ENCODE measurements at places on chromosomes 13 and 19. TPM values are rescaled to one million over a fixed set of nuclear protein-coding genes. Genes with fewer than 3 reads are reported as not detected.

DNA sequence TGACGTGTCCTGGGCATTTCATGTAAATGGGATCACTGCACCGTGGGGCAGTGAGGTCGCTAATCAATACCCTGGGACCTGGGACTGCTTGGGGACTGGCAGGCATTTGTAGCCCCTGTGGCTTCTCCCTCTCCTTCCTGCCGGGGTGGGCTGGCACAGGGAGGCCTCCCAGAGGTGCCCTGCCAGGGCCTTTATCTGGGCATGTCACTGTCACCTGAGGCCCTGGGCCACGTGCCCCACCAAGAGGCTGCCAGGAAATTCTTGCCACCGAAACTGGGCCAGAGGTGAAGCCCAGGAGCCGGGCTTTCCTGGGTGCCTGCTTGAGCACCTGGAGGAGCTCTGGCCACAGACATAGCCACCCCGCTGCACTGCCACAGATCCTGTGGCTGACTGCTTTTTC, 1.8 kb upstream of the NMRK2 start:
- peak; percentile 83 for DNase-seq

DNA sequence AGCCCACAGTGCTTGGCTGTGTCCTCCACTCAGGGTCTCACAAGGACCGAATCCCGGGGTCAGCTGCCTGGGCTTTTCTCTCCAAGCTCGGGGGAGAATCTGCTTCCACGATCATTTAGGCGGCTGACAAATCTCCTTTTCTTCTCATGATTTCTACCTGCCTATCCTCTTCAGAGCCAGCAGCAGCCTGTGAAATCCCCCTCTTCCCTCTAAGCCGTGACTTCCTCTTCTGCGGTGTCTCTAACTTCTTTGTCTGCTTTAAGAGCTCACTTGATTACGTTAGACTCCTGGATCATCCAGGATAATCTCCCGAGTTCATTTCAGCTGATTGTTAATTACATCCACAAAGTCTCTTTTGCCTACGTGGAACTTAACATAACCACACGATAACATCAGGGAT, 22.5 kb upstream of the ZNF845 start:
- no peak for DNase-seq

GRCh38 chr19:1584500-1585242, 8.0 kb downstream of the MBD3 start:
- DNase-seq, result no peak

DNA sequence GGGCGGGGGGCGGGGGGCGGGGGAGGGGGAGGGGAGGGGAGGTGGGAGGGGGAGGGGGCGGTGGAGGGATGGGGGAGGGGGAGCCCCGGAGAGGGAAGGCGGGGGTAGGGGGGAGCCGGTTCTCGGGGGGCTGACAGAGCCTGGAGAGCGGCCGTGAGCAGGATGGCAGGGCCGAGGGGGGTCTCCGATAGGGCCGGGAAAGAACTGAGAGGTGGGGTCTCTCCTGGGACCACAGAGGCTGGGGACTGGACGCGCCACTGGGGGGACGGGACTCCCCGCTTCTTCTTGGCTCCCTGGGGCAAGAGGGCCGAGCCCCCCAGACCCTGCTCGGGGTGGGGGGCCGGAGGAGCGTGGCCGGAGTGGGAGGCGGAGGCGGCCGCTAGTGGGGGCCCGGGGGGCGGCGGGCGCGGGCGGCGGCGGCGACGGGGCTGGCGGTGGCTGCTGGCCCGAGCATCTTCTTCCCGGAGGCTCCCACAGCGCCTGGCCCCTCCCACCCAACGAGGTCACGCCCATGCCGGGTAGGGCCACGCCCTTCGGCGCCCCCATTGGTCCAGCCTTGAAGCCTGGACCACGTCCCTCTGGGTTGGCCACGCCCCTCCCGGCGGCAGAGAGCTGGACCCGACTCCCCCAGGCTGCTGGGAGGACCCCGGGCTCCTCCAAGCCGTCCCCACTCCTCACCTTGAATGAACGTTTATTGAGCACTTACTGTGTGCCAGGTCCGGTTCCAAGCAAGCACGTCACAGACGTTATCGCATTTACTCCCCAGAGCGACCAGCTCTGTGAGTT, at the start of gene NOVA2:
NOVA2 (minus strand) TSS at position 313 of the 786 bp plus-strand sequence. CDS start 514 bp downstream, outside the sequence.
- DNase-seq, result peak; percentile 82

- no peak for DNase-seq
Measured at GRCh38 chr13:102774591-102775520, 1.3 kb upstream of the TEX30 start.

Gene TMIGD2
- total RNA-seq, result not detected

Gene ATP11A
- total RNA-seq, result 136 TPM

Data from heart left ventricle (tissue), 16 donors.